Stimulated activated CD4-positive, alpha-beta T cell treated with anti-CD3 and anti-CD28 coated beads, TNF-alpha, amount 100 ng/mL, for 24 hours (primary cell): ENCODE measurements at places on chromosomes 4 and X.

DNA sequence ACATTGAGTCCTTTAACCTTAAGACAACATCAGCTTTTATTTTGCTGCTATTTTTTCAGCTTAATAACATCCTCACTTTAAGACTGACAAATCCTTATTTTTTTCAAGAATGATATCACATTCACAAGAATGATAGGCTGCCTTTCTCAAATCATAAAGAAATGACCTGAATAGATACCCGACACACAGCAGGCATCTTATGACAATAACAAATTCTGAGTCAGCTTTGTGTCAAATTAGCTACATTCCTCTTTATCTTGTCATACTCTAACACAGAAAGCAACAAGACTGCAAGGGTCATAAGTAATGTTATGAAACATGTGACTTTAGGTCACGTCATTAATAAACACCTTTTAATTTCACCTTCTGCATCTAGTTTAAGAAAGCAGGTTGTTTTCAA, 2387.6 kb downstream of the PCDH7 start:
- no peak for DNase-seq

DNA sequence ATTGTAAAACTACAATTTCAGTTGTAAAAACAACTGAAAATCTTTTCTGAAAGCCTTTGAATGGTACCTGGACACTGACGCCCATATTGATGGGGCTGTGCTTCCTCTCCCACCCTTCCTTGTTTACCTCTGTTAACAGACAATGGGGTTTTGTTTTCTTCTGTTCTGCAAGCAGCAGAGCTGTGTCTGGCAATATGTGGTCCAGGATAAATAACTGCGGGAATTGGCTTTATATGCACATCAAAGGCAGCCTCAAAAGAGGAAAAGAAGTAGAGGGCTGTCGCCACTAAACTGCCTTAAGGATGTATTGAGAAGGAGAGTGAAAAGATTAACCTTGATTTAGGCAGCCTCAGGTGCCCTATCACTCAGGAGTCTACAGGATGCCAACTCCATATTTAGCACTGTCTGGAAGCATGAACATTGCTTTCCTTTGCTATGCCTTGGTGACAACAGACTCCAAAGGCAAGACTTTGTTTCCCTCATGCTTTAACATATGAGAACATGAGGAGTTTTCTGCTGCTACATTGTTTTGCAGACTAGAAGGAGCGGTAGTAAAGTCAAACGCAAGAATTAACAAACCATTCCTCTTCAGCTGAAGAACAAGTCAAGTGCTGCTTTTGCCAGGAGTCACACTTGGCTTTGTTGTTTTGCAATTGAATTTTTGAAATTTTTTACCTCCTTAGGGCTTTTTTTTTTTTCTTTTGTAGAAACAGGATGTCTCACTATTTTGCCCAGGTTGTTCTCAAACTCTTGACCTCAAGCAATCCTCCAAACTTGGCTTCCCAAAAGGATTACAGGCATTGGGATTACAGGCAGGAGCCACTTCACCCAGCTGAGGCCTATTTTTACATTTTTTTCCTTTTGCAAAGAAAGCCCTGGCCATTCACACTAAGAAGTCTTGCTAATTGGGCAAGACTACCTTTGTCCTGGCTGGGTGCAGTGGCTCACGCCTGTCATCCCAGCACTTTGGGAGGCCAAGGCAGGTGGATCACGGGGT, 3.0 kb downstream of the IL21 start:
- no peak for DNase-seq

DNA sequence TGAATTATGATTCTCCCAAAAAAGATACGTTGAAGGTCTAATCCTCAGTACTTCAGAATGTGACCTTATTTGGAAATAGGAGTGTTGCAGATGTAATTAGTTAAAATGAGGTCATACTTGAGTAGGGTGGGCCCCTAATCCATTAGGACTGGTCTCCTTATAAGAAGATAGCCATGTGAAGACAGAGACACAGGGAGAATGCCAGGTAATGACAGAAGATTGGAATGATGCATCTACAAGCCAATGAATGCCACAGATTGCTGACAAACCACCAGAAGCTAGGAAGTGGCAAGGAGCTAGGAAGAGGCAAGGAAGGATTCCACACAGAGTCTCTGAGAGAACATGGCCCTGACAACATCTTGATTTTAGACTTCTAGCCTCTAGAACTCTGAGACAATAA, 7.4 kb upstream of the RPS6KA3 start:
- no peak for DNase-seq

DNA sequence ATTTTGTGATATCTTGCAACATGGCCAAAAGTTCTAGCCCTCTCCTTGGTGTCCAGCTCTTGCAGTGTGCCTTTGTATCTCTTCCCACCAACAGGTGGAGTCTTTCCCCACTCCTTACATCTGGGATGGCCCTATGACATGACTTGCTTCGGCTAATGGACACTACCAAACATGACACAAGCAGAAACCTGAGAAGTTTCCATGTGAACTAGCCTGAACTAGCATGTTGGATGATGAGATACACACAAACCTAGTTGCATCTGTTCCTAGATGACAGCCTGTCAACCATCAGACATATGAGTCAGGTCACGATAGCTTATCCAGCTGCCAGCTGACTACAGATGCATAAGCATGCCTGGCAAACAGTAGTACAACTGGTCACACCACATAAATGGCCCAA, 207.5 kb upstream of the FTHL17 start:
- DNase-seq: no peak

DNA sequence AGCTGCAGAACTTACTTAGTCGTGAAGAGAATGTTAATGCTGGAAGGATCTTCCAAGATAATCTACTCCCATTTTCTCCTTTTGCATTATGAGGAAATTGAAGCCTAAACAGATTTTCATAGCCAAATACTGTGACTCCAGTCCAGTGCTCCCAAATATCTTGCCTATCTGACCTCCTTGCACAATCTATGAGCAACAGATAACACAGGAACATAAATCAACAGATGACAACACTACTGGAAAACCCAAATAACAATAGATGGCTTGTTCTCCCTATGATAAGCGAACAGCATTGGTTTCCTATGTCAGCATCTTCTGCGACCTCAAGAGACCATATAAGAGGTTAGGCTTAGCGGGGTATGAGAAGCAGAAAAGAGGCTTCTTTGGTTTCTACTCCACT, 88.0 kb downstream of the CORIN start:
- DNase-seq: no peak

DNA sequence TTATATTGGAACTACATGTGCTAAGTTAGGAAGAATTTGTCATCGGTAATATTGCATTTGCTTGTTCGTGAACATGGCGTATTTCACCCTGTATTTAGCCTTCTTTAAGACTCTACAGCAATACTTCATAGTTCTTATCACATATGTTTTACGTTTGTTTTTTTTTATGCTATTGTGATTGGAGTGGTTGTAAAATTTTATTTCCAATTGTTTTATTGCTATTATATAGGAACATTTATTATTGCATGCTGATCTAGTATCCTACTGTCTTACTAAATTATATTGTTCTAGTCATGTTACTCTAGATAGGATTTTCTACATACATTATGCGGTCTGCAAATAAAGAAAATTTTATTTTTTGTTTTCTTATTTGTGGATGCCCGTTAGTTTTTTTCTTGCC, 107.4 kb downstream of the KDM6A start:
- no peak for DNase-seq

DNA sequence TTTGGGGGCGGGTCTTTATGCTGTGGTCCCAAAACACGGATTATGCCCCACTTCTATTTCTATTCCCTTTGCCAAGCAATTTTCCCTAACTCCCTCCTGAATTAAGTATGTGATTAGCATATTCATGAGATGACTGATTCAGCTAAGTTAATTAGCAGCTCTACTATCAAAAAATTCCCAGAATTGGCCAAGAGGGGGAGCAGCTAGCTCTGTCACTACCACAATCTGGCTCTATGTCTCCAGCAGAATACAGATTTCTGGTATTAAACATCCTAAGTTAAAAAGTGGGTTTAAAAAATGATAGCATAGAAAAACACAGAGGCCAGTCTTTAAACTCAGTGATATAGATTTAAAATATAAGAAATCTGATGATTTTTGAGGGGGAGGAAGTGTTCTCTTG, 80.3 kb downstream of the GPC4 start:
- no peak for DNase-seq

GRCh38 chr4:176534566-176534965, 214.8 kb downstream of the SPCS3 start:
- DNase-seq: no peak

DNA sequence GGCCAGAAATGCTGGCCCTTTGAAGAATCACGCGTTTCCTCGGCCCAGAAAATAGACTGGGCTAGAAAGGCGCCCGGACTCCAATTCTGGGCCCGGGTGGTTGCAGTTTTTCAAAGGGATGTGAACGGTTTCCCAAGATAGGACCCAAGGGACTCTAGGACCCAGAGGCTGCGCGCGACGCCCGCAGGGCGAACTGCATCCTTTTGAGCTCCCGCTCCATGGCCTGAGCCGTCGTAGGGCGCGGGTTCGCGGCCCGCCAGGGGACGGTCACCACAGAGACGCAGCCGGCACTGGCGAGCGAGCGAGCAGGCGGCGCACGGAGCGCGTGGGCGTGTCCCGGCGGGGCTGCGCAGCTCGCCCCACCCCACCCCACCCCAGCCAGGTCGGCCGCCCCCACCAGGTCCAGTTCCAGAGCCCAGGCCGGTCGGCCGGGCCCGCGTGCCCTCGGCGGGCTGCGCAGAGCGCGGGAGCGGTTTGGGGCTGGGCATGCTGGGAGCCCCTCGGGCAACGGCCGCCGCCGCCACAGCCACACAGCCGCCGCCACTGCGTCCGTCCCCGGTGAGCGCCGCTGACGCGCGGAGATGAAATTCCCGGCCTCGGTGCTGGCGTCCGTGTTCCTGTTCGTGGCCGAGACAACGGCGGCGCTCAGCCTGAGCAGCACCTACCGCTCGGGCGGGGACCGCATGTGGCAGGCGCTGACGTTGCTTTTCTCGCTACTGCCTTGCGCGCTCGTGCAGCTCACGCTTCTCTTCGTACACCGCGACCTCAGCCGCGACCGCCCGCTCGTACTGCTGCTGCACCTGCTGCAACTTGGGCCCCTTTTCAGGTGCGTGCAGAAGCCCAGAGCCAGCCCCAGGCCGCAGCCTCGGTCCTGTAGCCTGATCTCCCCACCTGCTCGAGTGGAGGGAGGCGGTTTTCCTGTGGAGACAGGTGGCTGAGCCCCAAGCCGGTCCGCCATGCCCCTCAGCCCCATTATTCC, at the start of gene XK:
Gene XK (plus strand): TSS at position 411 of the 979 bp plus-strand sequence. CDS start 171 bp downstream, at position 582.
- DNase-seq: no peak

GRCh38 chr4:41256131-41256739, 493 bp upstream of the UCHL1 start:
- no peak for DNase-seq

DNA sequence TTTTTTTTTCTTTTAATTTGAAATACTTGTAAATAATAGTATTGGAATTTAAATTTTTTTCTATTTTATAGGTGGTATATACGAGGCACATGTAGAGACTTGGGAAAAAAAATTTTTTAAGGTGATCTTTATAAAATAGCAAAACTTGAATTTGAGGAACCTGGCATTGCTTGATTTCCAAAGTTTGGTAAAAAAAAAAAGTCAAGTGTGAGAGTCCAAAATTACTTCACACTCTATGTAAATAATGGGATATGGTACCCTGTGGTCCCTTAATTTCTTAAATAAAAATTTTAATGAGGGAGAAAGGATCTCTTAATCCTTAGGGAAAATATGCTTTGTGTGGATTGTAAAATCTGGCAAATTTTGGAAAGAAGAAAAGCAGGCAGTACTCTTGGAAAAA, 19.0 kb downstream of the SPRY1 start:
- DNase-seq: no peak

DNA sequence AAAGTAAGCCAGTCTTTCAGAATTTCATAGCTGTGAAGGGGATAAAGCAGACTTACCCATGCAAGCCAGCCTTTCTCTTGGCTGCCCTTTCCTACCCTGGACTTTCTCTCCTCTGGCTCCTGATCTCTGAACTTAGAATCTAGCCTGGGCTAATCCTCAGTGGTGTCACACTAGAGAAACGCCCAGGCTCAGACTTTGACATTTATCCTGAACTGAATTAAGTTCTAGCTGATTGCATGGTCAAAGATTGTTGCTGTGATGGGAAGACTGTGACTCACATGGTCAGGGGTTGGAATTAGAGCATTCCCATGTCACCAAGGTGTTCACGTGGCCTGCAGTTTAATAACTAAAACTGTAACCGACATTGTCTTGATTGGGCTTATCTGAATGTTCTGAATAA, 469.5 kb upstream of the FAT1 start:
- DNase-seq: no peak

GRCh38 chrX:148913971-148914370, 413.6 kb downstream of the AFF2 start:
- no peak for DNase-seq

- no peak for DNase-seq
Measured at GRCh38 chrX:13747836-13748235, 13.3 kb downstream of the OFD1 start.

DNA sequence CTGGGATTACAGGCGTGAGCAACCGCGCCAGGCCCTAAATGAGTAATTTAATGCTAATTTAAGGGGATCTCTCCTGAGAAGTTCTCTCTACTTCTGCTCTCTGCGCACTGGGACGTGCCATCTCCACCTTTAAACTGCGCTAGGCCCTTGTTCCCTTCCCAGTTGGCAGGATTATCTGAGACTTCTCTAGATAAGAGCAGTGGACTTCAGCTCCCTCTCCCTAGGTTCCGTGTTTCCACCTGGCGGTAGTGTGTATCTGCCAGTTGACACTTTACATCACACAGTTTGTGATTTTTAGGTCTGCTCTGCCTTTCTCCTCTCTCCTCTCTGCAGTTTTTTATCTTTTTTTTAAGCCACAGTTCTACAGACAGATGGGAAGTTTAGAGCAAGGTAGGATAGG, 40.2 kb downstream of the ARHGAP10 start:
- no peak for DNase-seq

DNA sequence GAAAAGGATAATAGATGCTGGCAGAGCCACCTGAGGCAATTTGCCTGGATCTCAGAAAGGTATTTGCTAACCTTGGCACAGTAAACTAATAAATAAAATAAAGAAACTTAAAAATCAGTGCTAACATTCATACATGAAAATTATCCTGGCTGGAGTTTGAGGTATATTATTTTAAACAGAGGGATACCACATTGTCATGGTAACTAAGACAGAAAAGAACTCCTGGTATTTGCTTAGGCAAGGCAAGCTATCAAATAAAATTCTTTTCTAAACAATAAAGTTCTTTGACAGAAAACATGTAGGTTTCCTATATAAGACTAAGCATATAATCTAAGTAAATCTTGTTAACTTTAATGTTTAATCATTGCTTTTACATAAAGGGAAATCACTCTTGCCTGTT, 218.8 kb downstream of the MAGEB17 start:
- DNase-seq: no peak
